ENCODE measurements at places on chromosomes 2 and 18.
A peak's percentile ranks its signal among the peaks of the same experiment; 100 is the strongest.

DNA sequence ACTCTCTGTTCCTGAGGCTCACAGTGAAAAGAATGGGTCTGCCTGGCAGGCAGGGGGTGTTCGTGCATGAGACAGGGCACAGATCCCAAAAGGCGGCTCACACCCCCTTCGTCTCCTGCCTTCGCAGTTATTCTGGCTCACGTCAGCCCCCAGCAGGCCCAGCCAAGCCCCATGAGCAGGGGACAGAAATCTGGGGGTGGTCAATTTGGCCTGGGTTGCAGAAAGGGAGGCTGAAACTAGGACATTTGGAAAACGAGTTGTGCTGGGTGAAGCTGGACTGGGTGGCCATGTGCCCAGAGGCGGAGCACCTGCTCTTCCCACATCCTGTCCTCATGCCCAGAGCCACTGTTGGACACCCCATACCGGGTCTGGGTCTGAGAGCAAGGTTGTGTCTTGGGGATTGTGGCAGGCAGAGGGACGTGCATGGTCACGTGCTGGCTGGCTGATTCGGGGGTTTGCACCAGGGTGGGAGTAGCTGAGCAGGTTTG lies 99.0 kb upstream of the MCFD2 start:
- no peak for DNase-seq

- no peak for DNase-seq
Measured at GRCh38 chr2:71004857-71005256, 10.2 kb upstream of the TEX261 start.

DNA sequence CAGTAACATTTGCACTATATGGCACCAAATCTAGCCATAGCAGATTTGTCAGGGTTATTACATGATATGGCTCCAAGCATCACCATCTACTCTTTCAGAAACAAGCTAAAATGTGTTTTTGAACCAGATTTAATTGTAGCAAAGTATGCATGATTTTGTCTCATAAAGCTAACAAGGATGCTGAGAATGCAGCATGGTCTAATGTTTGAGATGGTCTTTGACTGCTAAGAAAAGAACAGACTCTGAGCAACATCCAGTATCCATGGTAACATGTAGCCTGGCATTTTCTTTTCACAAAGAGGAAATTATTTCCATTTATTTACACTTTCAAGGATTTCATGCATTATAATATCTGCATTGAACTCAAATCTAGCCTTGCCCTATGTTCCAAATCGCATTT lies 206.5 kb downstream of the PDE1A start:
- no peak for DNase-seq

- DNase-seq = no peak
Measured at GRCh38 chr2:16537347-16537746, 128.3 kb downstream of the CYRIA start.

GRCh38 chr2:226643030-226643945 lies 156.3 kb downstream of the IRS1 start:
- DNase-seq = no peak

GRCh38 chr2:32436150-32436549 lies 79.3 kb downstream of the BIRC6 start:
- DNase-seq = no peak

DNA sequence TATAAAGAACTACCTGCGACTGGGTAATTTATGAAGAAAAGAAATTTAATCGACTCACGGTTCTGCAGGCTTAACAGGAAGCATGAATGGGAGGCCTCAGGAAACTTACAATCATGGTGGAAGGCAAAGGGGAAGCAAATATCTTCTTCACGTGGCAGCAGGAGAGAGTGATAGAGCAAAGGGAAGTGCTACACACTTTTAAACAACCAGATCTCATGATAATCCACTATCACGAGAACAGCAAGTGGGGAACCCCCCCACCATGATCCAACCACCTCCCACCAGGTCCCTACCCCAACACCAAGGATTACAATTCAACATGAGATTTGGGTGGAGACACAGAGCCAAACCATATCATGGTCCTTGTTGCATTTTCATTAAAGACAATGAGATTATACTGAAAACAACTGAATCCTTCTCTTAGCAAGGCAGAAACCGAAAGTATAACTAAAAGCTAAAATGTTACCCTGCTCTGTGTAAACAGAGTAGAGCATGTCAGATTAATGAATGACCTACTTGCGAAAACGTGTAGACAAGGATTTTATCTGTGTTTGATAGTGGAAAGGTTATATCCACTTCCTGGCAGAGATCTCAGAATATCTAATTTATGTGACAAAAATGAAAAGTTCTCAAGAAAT lies 60.1 kb upstream of the RBBP8 start:
- peak; percentile 3 for DNase-seq

DNA sequence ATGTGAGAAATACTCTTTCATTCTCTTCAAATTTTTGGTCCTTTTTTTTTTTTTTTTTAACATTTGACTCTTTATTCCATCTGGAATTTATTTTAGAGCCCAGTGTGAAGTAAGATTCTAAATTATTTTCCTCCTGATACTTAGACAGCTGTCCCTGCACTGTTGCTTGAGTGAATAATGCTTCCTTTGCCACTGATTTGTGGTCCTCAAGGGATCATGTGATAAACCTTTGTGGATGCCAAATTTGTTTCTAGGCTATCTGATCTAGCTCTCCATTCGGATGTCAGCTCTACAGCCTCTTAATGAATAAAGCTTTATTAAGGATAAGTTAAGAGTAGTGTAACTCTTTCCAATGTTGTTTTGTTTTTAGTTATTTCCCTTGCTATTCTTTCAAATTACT lies 142.3 kb downstream of the SMAD7 start:
- DNase-seq = no peak

- no peak for DNase-seq
Measured at GRCh38 chr2:133518700-133519344, 49.4 kb downstream of the NCKAP5 start.

DNA sequence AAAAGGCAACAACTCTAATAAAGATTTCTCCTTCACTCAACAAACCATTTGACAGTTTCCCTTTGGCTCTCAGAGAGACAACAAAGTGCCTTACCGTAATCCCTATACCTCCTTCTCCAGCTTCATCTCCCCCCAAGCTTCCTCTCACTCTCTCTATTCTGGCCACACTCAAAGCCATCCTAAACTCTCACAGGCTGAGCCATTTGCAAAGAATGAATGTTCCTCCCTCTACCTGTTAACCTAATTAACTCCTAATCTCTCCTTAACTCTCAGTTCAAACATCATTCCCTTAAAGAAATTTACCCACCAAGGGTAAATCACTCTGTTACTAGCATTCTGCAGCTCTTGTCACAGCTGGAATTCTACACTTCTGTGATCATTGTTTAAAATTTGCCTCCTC lies 38.2 kb downstream of the GFPT1 start:
- no peak for DNase-seq

- no peak for DNase-seq
Measured at GRCh38 chr2:21422724-21423522, 299.2 kb downstream of the TDRD15 start.

- no peak for DNase-seq
Measured at GRCh38 chr2:10140841-10141610, 18.5 kb downstream of the RRM2 start.

Measured in GM12878 (cell line).